Eye (tissue), 1 donor: ENCODE measurements at places on chromosomes 2 and 18.

DNA sequence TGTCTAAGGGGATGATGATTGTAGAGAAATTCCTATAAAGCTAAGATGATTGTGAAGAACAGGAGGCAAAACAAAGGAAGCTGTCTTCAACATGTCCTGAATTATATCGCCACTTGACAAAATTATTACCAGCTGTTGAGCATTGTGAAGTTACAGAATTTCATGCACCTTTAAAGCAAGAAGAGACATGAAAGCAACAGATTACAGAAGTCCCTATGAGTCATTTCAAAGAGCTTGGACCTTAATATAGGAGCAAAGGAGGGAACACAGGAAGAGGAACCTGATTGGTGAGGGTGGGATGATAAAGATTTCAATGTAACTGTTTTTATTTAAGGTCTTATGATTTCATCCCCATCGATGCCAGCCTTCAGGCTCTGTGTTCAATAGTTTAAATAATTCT, 526.9 kb upstream of the HNMT start:
- no peak for DNase-seq

DNA sequence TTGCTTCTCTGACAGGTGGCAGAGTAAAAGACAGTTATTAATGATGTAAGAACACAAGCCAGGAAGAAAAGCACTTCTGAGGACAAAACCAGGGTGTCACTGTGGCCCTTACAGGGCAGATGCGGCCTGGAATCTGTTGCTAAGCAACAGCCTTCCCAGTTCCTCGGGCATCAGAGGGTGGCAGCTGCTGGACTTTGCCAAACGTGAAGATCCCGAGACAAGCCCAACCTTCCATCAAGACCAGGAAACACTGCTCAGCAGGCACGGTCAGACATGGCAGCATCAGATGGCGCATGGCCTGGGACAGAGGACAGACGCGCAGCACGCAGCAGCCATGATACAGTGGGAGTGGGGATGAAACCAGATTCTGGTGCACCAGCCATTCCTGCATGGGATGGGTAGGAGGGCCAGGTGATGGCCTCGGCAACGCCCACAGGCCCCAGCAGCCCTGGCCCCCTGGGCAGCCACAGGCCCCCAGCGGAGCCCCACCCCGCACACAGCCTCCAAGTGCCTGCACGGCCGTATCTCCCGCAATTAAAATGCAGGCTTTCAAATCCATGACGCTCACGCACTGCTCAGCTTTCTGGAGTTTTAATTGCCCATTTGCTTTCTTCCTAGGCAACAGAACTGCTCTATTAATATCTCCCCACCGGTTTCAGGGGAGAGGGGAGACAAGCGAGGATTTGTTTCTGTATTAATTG, 89.0 kb downstream of the EIPR1 start:
- peak; percentile 76 for DNase-seq

DNA sequence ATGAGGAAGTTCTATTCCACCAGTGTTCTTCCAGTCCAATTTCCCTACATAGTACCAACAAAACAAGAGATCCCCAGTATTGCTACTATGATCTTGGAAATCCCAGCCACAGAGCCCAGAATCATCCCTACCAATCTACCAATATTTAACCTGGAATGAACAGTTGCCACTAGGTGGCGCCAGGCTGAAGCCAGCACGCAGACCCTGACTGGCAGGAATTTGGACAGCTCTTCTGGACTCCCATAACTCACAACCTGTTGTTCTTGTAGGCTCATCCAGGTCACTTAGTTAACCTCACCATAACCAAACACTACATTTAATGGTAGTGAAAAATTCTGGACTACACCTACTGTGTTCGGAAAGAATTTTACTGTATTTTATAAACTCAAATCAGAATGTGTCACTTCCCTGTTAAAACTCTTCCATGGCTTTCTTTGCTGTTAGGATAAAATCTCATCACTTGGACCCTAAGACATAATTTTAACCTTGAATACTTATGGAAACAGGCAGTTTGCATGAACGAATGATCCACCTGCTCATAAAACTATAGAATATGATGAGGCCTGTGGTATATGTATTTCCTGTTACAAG, 59.8 kb upstream of the SLC38A11 start:
- DNase-seq = peak; percentile 89

GRCh38 chr18:44830581-44830980, 149.9 kb downstream of the SETBP1 start:
- DNase-seq = peak; percentile 64

DNA sequence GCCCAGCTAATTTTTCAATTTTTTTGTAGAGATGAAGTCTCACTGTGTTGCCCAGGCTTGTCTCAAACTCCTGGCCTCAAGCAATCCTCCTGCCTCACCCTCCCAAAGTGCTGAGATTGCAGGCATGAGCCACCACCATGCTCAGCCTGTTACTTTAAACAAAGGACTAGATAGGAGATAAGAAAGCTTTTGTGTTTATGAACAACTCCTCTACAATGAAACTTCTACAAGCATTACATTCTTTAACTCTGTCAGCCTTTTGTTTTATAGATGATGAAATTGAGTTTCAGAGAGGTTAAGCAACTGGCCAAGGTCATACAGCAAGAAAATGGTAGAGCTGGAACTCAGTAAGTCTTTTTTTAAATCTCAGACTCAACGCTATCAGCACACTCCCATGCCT, 22.7 kb downstream of the ALPK2 start:
- no peak for DNase-seq

DNA sequence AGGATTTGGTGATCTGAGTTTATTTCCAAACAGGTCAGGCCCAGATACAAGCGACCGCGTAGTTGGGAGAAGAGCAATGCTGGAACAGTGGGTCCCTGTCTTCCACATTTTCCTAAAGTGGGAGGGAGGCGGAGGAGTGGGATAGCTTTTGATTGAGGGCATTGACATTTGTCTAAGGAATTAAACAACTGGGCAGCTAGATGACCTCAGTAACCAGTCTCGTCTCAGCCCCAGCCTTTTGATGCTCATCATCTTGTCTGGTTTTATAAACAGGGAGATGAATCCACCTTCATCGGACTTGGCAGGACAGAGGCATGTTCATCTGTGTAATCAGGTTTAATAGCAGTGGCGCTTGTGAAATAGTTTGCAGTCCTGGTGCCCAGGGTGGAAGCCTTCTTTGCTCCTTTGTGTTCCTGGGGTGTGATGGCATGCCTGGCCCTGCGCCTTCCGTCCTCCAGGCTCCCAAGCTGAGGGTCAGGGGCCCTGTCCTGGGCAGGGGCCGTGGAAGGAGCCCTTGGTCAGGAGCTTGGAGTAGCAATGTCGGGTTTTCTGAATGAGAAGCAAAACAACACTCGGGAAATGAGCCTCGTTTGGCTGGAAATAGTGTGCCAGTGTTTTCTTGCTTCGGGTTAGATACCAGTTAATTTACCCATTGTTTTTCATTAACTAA, 193.8 kb downstream of the FAM210A start:
- no peak for DNase-seq

- peak; percentile 38 for DNase-seq
Measured at GRCh38 chr2:54638774-54639187, 84.7 kb upstream of the EML6 start.
